Effector CD4-positive, alpha-beta T cell (primary cell): ENCODE measurements at places on chromosomes 1 and 21.

DNA sequence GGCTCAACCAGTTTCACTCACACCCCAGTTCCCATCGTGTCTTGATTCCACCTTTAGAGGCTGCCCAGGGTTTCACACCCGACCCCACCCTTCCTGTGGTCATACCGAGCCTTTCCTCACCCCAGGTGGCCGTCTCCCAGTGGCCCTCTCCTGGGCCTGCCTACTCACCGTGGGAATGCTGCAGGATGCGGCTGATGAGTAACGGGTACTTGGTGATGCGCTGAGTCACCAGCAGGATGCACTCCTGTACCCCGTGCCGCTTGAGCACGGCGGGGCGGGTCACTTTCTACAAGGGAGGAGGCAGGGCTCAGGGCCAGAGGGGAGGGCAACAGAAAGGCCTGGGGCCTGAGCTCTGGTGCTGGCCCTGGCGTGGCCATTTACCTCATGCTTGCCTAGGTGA lies 16.4 kb downstream of the ARHGEF2 start:
- DNase-seq = no peak

DNA sequence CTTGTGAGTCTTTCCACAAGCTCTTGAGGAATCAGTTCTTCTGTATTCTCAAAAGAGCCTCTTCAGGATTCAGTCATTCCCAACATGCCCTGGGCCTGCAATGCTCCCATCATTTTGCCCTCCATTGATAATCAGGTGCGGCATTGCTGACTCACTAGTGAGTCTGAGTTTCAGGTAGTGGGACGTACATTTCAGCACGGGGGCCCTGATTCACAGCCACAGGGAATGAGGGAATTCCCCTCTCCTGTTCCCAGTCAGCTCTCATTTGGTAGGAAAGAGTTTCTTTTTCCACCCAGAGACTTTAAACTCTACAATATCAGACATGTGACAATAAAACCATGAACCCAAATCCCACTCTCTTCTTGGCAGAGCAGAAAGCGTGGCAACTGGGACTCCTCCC lies 3.7 kb upstream of the IRF6 start:
- no peak for DNase-seq

DNA sequence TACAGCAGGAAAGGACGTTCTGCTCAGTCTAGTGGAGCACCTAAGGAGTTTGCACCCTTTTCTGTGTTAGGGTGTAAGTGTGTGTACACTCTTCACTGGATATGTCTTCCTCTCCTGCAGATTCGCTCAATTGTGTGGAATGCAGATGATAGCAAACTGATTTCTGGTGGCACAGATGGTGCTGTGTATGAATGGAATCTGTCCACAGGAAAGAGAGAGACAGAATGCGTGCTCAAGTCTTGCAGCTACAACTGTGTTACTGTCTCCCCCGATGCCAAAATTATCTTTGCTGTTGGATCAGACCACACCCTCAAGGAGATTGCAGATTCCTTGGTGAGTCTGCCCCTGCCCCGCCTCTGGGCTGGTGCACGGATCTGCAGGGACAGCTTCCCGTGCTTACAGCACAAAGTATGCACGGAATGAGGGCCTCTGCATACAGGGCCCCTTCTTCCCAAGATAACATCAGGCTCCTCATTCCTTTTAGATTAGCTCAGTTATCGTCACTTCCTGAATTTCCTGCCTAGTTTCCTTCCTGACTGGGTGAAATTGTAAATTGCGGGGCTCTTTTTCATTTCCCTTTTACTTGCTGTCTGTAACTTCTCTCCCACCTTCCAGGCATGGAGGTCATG lies 34.6 kb downstream of the CFAP57 start:
- no peak for DNase-seq

- no peak for DNase-seq
Observed at GRCh38 chr1:30373471-30374399, 349.6 kb downstream of the MATN1 start.

DNA sequence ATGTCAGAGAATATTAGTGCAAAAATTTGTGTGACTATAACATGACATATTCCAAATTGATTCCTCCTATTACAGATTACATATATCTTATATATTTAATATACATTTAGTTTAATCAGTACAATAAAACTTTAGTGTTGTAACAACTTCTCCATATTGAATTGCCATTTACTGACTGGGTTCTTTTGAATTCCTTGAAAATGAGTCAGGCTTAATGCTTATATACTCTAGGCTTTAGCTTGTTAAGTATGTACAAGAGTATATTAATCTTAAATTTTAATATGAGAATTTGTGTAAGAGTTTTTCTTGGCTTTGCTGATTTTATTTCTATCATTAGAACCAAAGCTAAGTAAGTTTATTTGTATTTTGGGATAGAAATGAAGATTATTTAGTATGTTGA lies 40.3 kb downstream of the XPR1 start:
- DNase-seq = no peak

- DNase-seq = no peak
Observed at GRCh38 chr1:41547781-41548560, 63.5 kb upstream of the EDN2 start.

- no peak for DNase-seq
Observed at GRCh38 chr21:42107177-42107880, 36.2 kb downstream of the UMODL1 start.

DNA sequence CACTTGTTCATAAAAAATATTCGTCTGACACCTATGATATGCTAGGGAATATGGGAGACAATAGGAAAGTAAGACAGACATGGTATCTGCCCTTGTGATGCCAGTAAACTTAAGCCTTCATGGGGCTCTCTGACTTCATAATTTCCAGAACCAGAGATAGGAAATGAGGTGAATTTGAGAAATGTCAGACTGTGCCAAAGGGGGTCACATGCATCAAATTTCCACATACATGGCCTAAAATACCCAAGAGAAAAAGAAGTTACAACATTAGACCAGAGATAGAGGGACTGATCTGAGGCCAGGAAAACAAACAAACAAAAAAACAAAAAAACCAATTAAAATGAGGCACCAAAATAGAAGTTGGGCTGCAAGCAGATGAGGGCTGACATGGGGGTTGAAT lies 75.7 kb downstream of the DISC1 start:
- DNase-seq = no peak

DNA sequence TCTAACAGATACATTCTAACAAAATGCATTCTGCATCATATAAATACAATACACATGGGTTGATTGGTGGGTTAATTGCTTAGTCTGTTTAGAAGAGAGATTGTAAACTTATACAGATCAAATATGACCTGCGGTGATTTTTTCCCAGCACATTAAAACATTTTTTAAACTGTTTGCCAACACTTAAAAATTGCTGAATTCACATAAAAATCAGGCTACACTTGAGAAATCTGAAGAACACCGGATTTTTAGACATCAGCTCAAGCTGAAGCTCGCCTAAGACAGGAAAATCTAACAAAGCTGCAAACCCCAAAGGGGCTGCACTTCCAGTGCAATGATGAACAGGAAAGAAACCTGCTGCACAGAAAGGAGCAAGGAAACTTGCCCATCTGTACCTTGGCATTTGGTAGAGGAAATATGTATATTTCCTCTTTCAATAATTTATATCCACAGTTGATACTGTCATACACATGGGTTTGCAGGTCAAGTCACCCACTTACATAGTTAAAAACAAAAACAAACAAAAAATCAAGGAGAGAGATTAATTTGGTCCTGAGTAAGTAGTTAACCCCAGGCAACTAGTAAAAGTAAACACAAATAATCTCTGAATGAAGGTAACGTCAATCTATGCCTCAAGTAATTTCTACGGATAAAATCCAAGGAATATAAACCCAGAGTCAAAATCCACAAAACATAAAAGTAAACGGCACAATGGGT lies 30.4 kb upstream of the JAK1 start:
- no peak for DNase-seq

- peak; percentile 33 for DNase-seq
Observed at GRCh38 chr1:3625151-3625907, 514 bp downstream of the TPRG1L start.

- no peak for DNase-seq
Observed at GRCh38 chr1:41361495-41362356, 492 bp downstream of the FOXO6 start.

GRCh38 chr1:89771991-89772560 lies 48.8 kb upstream of the LRRC8D start:
- no peak for DNase-seq

DNA sequence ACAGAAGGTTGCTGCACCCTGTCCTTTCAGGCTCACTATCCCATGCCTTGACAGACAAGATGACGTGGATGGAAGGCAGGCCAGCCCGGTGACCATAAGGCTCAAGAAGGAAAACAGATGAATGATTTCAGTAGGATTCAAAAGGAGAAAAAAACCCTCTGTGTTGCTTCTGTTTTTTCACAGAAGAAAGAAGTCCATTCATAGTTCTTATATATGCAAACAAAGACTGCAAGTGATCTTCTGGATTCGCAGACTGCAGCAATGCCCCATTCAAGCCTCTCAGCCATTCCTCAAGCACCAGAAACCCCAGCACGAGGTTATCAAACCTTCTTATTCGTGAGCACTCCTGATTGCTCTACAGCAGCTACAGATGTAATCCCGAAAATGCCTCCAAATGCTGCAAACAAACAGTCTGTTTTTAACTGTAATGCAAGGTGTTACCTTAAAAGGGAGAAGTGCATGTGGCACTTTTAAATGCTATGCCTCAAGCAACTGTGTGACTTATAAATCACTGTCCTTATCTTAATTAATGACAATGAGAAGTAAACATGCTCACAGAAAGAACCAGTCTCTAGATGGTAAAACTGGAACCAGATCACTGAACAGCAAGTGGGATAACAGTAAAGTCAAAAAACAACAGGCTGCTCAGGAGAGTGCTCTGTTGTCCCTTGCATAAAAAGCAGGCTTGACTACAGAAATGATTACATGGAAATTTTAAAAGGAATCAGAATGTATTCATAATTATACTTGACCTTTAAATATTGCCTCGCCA lies 173.9 kb downstream of the HHIPL2 start:
- no peak for DNase-seq

GRCh38 chr21:35989138-35989735 lies 71.1 kb downstream of the SETD4 start:
- DNase-seq = no peak

DNA sequence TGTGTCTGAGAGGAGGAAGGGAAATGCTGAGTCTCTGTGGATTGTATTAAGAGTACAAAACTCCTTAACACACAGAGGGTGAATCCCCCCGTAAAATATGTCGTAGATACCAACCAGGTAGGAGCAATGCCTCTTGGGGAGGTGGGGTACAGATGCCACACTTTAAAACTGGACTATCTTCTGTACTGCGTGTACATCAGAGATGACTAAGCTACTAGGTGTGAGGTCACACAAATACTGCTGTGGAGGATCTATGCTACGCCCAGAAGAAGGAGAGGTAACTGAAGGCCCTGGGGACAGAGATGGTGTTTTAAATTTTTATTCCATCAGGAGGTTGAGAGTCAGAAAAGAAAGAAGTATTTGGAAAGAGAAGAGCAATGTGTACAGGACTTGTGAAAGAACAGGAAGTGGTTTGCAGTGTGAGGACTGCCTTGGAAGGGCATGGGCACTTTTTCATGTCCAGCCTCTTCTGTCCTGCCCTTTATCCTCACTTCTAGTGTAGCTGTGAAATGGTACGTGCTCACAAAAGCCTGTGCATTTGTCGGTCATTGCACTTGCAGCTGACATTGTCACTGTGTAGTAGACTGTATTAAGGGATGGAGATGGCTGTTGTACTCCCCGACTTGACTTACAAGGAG lies 287.8 kb upstream of the CHRM3 start:
- DNase-seq = no peak

DNA sequence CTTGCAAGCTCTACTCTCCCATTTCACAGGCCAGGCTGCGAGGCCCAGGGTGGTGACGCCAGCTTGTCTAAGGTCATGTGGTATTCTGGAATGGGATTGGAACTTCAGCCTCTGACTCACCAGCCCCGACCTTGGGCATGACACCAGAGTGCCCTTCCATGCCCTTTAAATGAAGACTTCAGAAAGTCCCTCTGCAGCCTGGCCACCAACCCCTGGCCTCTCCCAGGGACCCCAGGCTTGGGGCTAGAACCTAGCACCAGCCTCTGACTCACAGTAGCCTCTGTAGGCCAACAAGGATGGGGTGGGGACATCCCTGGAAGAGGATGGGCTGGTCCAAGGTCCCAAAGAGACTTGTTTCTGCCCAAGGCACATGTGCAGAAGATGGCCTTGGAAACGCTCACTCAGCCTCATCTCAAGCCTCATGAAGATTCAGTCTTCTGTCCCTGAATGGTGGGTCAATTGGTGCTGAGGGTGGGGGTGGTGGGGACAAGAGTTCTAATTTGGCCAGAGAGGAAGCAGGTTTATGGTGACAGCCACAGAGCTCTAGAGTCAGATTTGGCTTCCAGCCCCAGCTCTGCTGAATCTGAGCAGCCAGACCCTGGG lies 36.1 kb upstream of the RUNX3 start:
- DNase-seq = no peak

DNA sequence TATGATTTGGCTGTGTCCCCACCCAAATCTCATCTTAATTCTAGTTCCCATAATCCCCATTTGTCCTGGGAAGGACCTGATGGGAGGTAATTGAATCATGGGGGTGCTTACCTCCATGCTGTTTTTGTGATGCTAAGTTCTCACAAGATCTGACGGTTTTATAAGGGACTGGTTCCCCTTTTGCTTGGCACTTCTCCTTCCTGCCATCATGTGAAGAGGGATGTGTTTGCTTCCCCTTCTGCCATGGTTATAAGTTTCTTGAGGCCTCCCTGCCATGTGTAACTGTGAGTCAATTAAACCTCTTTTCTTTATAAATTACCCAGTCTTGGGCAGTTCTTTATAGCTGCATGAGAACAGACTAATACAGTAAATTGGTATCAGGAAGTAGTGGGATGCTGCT lies 114.1 kb downstream of the ZNF648 start:
- no peak for DNase-seq

DNA sequence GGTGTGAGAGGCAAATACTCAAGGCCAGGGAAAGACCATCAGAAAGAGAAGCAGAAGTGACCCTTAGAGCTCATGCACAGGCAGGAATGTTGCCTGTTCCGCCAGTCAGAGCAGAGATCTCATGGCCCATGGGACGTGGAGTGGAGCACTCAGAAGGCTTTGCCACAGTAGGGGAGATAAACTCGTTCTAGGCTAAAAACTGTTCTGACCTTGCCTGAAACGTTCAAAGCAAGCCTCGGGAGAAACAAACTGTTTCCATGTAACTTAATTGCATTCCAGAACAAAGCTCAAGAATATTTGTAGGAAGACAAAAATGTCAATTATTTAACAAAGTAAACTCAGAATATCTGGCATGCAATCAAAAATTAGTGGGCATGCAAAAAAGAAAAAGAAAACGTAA lies 20.7 kb upstream of the SLC19A1 start:
- DNase-seq = no peak

DNA sequence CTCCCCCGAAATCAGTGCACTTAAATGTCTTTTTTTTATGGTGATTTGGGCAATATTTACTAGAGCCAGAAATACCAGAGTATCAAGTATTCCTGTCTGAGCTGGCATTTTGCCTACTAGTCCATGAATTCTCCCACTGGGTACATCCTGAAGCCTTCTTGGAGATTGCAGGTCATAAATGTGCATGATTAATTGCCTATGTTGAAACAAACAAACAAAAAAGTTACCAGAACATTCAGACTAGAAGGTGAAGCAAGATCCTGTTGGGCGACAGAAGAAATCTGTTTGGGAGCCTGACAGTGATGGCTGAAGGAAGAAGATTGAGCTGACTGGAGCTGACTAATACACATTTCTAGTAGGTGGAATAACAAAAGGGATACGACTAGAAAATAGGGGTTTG lies 127.4 kb upstream of the NRIP1 start:
- no peak for DNase-seq

- no peak for DNase-seq
Observed at GRCh38 chr1:184696403-184696802, 58.3 kb downstream of the EDEM3 start.
